Left renal pelvis (tissue), 4 donors: ENCODE measurements at places on chromosomes 12 and 14.

- DNase-seq: no peak
Observed at GRCh38 chr12:48659863-48660262, 22.2 kb downstream of the KANSL2 start.

DNA sequence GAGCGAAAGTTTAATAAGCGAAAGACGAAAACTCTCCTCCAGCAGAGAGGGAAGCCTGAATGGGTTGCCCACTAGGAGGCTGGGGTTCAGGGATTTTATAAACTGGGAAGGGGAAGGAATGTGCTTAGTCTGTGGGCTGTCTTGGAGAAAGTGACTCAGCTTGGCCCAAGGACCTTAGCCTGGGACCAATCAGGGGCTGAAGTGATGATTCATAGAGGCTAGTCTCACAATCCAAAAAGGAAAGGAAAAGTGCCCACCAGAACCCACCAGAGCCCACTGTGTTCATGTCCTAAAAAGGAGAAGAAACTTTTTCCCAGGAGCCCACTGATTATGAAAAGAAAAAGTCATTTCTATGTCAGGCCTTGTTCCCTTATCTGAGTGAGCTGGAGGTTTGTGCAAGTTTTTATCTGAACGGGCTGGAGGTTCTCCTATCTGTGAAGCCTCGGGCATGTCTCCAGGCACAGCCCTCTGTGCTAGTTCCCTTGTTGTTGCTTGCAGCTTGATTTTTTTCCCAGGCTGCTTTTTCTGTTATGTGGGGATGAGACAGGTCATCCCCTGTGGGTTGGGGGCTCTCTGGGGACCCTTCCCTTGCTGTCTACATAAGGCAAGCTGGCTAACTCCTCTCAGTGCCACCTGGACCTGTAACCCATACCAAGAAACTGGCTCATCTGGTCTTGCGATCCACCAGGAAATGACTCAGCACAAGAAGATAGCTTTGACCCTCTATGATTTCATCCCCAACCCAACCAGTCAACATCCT lies 8.3 kb upstream of the GOLGA5 start:
- no peak for DNase-seq

- no peak for DNase-seq
Observed at GRCh38 chr14:61581955-61582615, 113.2 kb upstream of the HIF1A start.

DNA sequence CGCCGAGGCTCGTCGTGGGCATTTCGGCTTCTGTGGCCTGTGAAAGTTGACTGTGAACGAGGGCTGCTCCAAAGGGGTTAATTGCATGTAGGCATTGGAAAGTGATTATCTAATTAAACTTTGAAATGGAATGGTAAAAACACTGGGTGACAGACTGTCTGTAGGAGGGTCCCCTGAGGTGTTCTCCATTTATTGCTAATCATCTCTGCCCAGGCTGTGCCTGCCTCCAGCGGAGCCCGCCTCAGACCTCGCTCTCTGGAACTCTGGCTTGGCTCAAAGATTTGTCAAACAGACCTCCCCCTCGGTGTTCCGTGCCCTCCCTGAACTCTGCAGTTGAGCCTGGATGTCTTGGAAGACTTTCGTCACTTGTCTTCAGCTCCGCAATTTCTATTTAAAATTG lies 50.2 kb upstream of the VRK1 start:
- no peak for DNase-seq

DNA sequence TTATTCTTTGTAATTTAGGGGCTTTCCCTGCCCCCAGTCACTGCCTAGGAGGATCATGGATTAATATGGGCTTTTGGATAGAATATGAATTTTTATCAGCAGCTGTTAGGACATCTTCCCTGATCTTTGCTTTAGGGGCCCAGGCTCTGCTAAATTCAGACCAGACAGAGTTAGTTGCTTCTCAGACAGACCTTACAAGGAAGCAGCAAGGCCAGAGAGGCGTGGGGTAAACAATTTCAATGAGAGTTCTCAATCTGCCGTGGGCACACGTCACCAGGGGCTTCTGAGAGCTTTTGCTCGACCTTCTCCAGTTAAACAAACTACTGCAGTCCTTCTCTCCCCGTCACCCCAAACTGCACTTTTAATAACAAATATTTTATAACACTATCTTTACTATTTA lies 27.7 kb downstream of the FGF6 start:
- DNase-seq: no peak

GRCh38 chr12:100427078-100427477 lies 46.6 kb upstream of the NR1H4 start:
- DNase-seq: no peak

DNA sequence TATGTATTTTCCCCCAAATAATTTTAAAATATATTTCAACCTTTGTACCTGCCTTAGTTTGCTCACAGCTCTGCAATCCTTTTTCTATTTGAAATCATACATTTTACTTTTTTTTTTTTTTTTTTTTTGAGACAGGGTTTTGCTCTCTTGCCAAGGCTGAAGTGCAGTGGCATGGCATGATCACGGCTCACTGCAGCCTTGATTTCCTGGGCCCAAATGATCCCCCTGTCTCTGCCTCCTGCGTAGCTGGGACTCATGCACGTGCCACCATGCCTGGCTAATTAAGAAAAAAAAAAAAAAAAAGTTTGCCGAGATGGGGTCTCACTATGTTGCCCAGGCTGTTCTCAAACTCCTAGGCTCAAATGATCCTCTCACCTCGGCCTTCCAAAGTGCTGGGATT lies 1.3 kb upstream of the SYCP3 start:
- DNase-seq: no peak

DNA sequence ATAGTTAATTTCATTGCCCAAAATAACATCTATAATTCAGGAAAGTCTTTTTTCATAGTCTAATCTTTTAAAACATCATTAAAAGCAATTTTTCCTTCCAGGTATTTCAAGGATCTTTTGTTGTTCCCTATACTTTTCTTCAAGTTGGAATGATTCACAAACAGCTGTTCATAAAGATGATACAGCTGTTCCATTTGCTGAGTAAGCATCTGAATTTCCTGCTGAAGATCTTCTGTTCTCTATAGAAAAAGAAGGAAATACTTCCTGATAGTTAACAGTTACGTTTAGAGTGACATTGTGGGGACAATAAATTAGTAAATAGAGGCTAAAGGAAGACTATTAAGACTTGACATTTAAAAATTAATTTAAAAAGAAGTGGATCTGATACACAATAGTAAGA lies 30.3 kb upstream of the ESR2 start:
- no peak for DNase-seq

DNA sequence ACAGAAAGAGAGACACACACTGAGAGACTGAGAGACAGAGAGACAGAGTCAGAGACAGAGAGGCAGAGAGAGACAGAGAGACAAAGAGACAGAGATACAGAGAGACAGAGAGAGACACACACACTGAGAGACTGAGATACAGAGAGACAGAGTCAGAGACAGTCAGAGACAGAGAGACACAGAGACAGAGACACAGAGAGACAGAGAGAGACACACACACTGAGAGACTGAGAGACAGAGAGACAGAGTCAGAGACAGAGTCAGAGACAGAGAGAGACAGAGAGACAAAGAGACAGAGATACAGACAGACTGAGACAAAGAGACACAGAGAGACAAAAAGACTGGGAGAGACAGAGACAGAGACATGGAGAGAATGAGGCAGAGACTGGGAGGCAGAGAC lies 90.0 kb downstream of the GALNT9 start:
- DNase-seq: no peak

DNA sequence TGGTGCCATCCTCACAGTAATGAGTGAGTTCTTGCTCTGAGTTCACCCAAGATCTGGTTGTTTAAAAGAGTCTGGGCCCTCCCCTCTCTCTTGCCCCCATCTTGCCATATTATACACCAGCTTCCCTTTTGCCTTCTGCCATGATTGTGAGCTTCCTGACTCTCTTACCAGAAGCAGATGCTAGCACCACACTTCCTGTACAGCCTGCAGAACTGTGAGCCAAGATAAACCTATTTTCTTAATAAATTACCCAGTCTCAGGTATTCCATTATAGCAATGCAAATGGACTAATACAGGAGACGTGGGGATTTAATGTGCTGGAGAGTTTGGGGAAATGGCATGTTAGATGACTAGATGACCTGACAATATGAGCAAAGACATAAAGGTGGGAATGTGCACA lies 12.8 kb downstream of the SLC4A8 start:
- no peak for DNase-seq

- no peak for DNase-seq
Observed at GRCh38 chr14:99971941-99972747, 93.1 kb upstream of the EVL start.

- DNase-seq: no peak
Observed at GRCh38 chr12:29222200-29222599, 73.1 kb downstream of the FAR2 start.

- DNase-seq: no peak
Observed at GRCh38 chr12:131092901-131093603, 139.3 kb downstream of the ADGRD1 start.
